ENCODE measurements at places on chromosomes 16 and 17.
A peak's percentile ranks its signal among the peaks of the same experiment; 100 is the strongest.

- peak; percentile 75 for DNase-seq
These were observed at the start of gene CIAO2B for GRCh38 chr16:66934138-66934838. TSS of gene CIAO2B (minus strand) at chr16:66934402. CDS start at chr16:66934364, 38 bp downstream.

- DNase-seq: peak; percentile 6
These were observed 169.9 kb upstream of the MAF start for GRCh38 chr16:79770244-79771064.

DNA sequence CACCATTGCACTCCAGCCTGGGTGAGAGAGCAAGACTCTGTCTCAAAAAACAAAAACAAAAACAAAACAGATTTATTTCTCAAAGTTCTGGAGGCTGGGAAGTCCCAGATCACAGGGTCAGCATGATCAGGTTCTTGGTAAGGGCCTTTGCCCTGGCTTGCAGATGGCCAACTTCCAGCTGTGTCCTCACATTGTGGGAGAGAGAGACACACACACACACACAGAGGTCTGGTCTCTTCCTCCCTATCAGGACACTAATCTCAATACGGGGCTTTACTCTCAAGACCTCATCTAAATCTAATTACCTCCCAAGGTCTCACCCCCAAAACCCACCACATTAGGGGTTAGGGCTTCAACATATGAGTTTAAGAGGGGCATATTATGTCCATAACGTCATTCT is 26.4 kb upstream of the TAOK1 start:
- DNase-seq: no peak

DNA sequence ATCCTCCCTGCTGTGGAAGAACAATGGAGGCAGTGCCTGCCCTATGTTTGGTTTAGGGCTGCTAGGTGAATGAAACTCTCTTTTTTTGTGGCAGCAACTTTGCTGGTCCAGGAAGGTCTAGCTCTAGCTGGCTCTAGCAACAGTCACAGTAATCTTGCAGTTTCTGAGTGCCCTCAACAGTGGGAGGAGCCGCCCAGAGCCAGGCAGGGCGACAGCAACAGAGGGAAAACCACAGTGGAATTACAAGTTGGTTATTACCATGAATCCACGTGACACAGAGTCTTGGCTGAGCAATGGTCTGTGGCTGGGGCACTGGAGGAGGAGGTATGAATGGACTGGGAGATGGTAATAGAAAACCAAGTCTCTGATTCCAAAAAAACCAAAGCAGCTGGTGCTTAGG is 10.3 kb downstream of the HSPB9 start:
- DNase-seq: no peak

GRCh38 chr17:67456103-67456502 is 79.0 kb downstream of the PITPNC1 start:
- DNase-seq: no peak

DNA sequence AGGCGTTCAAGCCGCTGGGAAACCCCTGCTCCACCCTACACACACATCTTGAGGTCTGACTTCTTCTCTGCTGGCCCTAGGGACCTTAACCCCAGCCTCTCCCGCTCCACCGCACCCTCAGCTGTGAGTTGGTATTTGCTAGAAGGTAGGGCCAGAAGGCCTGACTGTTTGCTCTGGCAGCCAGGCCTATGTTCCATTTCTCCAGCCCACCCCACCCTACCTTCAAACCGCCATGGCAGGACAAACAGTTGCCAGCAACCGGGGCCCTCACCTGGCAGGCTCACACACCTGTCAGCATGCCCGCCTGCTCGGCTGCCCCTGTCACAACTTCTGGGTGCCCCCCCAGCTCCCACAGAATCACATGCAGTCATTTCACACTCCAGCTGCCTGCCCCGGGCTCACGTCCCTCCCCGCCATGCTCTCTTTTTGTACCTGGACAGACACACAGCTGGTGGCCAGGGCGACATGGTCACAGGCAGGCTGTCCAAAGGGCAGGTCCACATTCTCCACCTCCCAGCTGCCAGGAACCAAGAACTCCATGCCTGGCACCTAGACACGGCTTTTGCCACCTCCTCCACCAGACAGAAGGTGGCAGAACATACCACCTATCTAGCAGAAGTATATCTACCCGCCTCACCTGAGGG is 2.6 kb upstream of the ATP2A3 start:
- DNase-seq: no peak

- DNase-seq: no peak
These were observed 28.3 kb downstream of the TTC19 start for GRCh38 chr17:16027708-16028584.

GRCh38 chr17:36723459-36724025 is 122.2 kb downstream of the MRM1 start:
- no peak for DNase-seq

- peak; percentile 47 for DNase-seq
These were observed 27.8 kb downstream of the GNPTG start for GRCh38 chr16:1379304-1380076.

DNA sequence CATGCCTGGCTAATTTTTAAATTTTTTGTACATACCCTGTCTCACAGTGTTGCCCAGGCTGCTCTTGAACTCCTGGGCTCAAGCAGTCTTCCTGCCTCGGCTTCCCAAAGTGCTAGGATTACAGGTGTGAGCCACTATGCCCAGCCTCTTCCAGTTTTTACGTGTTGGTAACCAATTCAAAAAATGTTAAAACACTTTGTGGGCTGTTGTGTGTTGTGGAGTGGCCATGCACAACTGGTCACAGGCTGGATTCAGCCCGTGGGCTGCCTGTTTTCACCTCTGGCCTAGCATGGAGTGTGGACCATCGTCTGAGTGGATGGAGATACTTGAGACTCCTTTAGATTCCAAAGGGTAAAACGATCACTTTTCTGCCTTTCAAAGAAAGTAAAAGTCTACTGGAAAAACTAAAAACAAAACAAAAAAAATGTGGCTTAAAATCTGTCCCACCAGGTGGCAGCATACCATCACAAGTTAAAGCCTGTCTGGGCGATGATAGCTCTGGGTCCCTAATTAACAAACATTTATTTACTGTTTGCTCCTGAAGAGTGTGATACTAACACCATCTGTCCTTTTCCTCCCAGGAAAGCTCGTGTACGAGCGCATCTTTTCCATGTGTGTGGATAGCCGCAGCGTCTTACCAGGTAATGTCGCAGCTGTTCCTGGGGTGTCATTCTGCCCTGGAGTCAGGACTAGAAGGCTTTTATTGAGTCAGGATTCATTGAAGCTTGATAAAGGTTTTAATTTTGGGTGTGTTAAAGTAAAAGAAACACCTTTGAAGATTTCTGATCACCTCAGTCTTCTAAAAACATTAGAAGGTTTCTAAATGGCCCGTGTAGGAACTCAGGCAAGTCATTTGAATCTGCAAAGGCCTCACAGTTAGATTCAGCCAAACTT is 45.8 kb downstream of the VPS35L start:
- DNase-seq: no peak

- DNase-seq: no peak
These were observed 909 bp upstream of the RSL1D1 start for GRCh38 chr16:11852092-11852809.

GRCh38 chr16:68251832-68252231 is 6.7 kb downstream of the PLA2G15 start:
- no peak for DNase-seq

DNA sequence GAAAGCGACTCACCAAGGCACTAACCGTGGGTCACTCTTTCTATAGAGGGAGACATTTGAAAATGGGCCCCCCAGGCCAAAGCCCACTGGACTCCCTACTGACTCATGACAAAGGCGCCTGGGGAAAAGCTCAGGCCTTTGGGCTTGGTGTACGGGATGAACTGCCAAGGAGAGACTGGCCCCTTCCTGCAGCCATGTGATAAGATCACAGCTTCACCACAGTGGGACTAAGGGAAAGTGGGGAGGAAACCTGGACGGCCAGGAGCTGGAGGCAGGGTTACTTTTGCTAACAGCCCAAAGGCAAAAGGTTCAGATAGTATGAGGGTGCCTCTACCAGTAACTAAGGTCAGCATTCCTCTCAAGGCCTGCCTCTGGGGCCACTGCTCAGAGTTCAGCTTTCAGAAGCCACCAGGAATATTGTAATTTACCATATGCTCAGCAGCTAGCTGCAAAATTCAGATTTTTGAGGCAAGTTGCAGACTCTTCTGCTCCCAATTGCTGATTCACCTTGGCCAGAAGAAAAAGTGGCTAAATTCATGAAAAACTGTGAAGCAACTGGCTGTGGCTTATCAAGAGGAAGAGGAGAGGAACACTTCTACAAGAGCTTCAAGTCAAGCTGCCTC is 37.1 kb upstream of the SLC25A19 start:
- DNase-seq: no peak

GRCh38 chr17:44084131-44084538 is 13.6 kb downstream of the G6PC3 start:
- DNase-seq: no peak

DNA sequence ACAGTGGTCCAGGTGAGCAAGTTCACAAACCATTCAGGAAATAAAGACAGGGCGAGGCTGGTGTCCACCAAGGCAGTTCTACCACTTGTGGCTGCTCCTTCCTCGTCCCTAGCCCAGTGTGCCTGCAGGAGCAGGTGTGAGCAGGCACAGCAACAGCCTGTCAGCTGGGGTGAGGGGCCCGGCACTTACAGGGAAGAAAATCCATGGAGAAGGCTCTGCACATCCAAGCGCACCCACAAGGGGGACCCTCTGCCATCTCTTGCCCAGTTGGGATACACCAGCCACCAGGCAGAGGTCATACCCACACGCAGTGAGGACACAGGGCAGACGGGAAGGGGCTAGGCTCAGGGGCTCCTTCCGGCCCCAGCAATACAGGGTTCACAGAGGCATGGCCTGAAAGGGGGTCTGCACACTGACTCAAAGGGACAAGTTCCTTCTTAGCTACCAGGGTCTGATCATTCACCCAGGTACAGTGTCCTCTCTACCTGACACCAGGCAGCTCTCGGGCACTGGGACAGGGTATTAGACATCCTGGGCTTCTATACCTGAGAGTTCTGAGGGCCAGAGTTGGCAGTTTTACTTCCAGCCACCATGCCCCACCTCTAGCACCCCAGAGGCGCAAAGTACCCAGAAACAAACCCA is 27.0 kb downstream of the CDIP1 start:
- DNase-seq: no peak

- DNase-seq: no peak
These were observed 313.0 kb downstream of the SEC14L1 start for GRCh38 chr17:77453613-77454241.

DNA sequence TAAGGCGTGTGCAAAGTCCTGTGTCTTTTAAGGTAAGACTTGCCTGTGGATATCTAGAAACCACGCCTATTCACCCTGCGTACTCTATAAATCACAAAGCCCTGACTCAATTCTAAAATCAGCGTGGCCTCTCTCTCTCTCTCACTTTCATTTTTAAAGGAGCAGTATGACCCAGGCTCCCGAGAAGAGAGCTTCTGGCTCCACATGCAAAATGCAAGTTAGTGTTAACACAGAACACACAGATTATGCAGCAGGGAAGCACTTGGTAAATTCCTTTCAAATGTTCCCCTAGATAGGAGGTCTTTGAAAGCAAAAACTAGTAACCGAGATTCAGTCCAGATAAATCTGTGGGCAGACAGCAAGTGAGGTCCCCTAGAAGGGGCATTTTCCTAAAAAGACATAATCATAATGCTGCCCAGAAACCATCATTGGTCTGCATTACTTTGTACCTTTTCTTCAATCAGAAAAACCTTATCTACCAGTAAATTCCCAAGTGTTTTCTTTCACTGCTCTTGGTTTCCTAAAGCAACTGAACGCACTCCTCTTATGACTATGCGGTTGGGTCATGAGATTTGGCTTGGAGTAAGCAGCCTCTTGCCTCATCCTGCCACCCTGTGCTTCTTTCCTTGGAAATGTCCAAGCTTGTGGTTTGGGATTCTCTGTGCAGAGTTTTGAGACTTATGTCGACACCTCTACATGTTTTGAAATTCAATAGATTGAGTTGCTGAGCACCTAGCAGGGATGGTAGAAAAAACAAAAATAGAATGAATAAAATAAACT is 31.7 kb upstream of the KCNJ2 start:
- DNase-seq: no peak

DNA sequence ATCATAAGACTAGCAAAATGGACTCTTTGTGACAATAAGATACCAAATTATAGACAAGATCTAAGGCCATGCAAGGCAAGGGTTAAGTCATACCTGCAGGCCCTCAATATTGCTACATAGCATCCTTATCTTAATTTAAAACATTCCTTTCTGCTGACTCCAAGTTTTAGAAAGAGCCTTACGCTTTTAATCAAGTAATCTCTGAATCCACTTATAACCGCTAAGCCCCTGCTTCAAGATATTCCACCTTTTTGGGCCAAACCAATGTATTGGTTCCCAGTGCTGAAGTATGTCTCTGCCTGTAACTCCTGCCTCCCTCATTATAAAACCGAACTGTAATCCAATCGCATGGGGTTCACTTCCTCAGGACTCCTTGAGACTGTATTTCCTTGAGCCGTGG is 255.4 kb downstream of the PHKB start:
- DNase-seq: no peak

DNA sequence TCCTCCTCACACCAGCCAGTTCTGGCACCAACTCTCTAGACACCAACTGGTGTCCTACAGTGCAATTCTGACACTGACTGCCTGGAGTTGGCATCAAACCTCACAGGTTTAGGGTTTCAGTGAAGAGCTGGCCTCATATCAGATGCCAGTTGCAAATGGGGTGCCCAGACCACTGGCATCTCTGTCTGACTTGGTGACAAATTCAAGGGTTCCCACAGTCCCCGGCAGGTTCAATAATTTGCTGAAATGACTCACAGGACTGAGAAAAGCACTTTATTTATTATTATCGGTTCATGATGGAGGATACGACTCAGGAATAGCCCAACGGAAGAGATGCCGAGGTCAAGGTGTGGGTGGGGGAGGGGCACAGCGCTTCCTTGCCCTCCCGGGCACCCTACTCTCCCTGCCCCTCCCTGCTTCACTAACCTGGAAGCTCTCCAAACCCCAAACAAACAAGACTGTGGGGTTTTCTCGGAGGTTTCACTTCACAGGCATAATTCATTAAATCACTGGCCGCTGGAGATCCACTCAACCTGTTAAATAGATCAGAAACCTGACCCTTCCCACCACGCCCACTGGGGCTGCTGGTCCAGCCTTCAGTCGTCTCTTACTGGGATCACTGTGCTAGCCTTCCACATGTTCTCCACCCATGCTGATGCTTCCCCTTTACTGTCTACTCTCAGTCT is 1.7 kb upstream of the NLRP1 start:
- DNase-seq: no peak

- DNase-seq: no peak
These were observed 66.0 kb upstream of the CDH5 start for GRCh38 chr16:66300501-66300900.

GRCh38 chr17:18185391-18185790 is 1.8 kb downstream of the ALKBH5 start:
- no peak for DNase-seq

GRCh38 chr16:11456741-11457140 is 111.5 kb downstream of the RMI2 start:
- DNase-seq: no peak

GRCh38 chr17:21510686-21511362 is 134.7 kb downstream of the KCNJ12 start:
- DNase-seq: no peak

DNA sequence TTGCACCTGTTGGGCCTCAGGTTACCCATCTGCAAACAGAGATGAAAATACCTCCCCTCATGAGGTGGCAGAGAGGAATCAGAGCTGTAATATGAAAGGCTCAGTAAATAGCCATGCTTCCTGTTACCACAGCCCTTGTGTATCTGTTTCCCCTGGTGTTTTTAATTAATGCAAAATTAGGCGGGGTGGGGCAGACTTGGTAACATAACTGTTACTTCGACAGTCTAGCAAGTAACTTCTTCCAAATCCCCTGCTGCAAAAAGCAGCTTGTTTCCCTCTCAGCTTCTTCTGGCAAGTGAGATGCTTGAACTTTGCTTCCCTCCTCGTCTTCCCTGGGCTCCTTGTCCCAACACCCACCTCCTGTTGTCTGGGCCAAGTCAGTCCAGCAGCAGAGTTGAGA is 381.5 kb downstream of the CPPED1 start:
- DNase-seq: no peak
